ENCODE measurements at places on chromosomes 5 and 9. TPM values are rescaled to one million over a fixed set of nuclear protein-coding genes. Genes with fewer than 3 reads are reported as not detected.
A peak's percentile ranks its signal among the peaks of the same experiment; 100 is the strongest.

UHRF2 gene
- total RNA-seq = 50.8 TPM

UGT3A1 gene
- total RNA-seq = not detected

NR4A3 gene
- total RNA-seq = 37.5 TPM

GRCh38 chr5:151078490-151079262, 2.2 kb downstream of the TNIP1 start:
- DNase-seq = peak; percentile 84

- no peak for DNase-seq
Measured at GRCh38 chr5:38364825-38365224, 106.5 kb downstream of the EGFLAM start.

- DNase-seq = no peak
Measured at GRCh38 chr9:133658442-133659431, 22.6 kb downstream of the DBH start.

GRCh38 chr5:69300537-69301203, 31.9 kb downstream of the CCDC125 start:
- no peak for DNase-seq

DNA sequence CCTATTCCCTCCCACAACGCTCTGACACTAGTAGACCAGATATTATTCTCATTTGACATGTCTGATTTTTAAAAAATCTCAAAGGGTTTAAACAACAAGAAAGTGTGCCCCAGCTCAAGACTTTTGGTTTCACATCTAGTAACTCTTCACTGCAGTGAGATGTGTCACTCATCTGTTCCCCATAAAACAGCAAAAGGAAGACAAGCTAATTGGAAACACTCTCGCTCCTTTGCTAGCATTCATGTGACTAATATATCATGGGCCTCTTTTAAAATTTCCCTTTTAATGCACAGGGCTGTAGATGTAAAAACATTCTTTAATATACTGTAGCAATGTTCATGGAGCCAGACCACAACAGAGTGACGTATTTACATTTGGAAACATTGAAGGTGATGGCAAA, 372.6 kb downstream of the ZNF608 start:
- no peak for DNase-seq

GRCh38 chr5:143828710-143829109, 16.7 kb downstream of the HMHB1 start:
- no peak for DNase-seq

DNA sequence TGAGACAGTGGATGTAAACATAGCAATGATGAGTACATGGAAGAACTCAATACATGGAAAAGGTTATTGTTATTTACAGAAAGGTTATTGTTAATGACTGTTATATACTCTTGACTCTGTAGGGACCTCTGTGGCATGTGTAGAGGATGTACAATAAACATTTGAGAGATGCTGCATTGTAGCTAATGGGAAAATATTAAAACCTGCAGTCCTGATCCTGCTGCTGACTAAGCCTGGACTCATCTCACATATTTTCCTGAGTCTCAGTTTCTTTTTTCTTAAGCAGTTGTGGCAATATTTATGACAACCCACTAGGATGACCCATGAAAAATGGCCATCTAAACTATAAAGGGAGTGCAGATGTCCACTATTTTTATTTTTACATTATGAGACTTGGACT, 75.4 kb downstream of the DOCK2 start:
- no peak for DNase-seq

- DNase-seq = no peak
Measured at GRCh38 chr5:174482607-174483024, 241.8 kb upstream of the MSX2 start.

DNA sequence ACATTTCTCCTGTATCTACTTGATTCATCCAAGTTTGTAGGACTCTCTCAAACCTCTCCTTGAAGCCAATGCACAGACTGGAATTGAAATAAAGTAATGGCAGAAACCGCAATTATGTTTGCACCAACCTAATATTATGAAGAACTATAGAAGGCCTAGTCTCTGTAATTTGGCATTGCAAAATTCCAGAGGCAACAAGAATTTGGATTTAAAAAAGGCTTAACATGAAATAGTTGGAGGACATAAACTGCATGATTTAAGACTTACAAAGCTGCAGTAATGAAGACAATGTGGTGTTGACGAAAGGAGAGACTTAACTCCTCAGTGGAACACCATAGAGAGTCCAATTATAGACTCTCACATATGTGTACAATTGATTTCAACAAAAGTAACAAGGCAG, 117.8 kb upstream of the MINAR2 start:
- DNase-seq = no peak
